Suprapubic skin (tissue), 4 donors: ENCODE measurements at places on chromosomes 4 and X.
A peak's percentile ranks its signal among the peaks of the same experiment; 100 is the strongest.

- no peak for DNase-seq
These were observed 858.8 kb upstream of the FRG1 start for GRCh38 chr4:189081826-189082225.

- no peak for DNase-seq
These were observed 6.6 kb upstream of the DDX3X start for GRCh38 chrX:41327341-41327740.

DNA sequence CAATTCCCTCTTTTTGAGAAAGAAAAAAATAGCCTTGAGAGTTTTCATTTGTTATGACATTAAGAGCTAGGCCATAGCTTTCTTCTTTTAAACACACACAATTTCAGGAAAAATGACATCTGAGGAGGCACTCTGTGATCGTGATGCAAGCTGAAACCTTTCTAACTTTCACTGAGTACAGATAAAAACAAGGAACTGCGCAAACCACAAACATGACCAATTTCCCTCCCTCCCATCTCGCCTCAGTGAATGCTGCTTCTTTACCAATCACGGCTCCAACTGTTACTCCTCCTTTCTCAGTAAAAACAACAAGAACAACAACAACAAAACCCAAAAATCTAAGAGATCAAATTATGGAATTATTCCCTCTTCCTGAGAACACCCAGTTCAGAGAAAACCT is 626.8 kb downstream of the TLL1 start:
- DNase-seq = no peak

- DNase-seq = no peak
These were observed 51.9 kb downstream of the NAA11 start for GRCh38 chr4:79273915-79274314.

DNA sequence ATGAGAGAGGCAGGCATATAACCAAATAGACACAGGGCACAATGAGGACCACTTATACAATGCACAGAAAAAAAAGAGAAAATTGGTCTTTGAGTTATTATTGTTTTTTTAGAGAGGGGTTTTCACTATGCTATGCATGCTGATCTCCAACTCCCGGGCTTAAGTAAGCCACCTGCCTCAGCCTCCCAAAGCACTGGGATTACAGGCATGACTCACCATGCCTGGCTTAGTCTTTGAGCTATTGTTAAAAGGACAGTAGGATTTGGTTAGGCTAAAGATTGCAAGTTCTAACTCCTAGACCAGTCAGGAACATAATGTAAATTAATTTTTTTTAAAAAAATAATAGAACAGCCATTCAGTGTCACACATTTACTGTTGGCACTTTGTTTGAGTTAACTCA is 340.1 kb downstream of the GPAT3 start:
- DNase-seq = no peak

GRCh38 chr4:143358923-143359643 is 22.4 kb downstream of the GAB1 start:
- DNase-seq = no peak

- no peak for DNase-seq
These were observed 9.8 kb upstream of the FAM3A start for GRCh38 chrX:154525606-154526490.

DNA sequence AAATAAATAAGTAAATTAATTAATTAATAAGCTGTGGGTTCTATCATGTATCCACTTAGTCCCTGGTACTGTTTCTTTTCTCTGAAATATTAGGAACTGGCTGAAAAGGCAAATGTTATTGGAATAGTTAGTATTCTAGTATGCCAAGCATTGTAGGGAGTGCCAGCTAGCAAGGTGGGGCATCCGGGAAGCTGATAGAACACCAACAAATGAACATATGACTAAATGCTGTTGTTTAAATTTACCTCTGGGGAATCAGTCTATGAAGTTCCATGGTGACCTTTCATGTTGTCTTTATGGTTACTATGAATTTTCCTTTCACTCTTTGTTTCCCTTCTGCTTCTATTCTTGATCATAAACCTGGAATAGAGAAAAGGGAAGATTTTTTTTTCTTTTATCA is 32.7 kb downstream of the NUDT6 start:
- DNase-seq = no peak

DNA sequence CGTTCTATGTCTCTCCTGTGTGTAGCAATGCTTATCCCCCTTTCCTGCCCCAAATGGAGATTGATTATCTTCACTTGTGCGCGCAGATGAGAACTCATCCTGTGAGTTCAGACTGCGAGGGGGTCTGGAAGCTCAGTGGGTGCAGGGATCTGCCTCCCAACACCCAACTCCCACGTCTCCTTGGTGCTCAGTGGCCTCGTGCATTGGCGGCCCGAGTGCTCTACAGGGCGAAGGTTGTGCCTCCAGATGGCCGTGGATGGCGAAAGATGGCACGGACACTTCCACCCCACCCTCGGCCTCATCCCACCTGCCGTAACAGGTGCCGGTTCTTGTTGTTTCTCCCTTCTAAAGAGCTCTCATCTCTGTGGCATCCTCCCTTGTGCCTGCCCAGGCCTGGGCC is 45.1 kb upstream of the SORCS2 start:
- no peak for DNase-seq

- DNase-seq = no peak
These were observed 52.7 kb downstream of the TMEM131L start for GRCh38 chr4:153518637-153519389.

- DNase-seq = no peak
These were observed 81.5 kb downstream of the NHS start for GRCh38 chrX:17456526-17456925.

GRCh38 chr4:112378858-112379257 is 81.7 kb downstream of the ALPK1 start:
- DNase-seq = no peak

GRCh38 chr4:153365003-153365402 is 20.5 kb downstream of the MND1 start:
- no peak for DNase-seq

- no peak for DNase-seq
These were observed 675.2 kb upstream of the INTU start for GRCh38 chr4:126957556-126957955.

- DNase-seq = no peak
These were observed 40.1 kb downstream of the TET2 start for GRCh38 chr4:105186701-105187161.

GRCh38 chr4:54230484-54231418 is 1.7 kb downstream of the PDGFRA start:
- DNase-seq = peak; percentile 86

DNA sequence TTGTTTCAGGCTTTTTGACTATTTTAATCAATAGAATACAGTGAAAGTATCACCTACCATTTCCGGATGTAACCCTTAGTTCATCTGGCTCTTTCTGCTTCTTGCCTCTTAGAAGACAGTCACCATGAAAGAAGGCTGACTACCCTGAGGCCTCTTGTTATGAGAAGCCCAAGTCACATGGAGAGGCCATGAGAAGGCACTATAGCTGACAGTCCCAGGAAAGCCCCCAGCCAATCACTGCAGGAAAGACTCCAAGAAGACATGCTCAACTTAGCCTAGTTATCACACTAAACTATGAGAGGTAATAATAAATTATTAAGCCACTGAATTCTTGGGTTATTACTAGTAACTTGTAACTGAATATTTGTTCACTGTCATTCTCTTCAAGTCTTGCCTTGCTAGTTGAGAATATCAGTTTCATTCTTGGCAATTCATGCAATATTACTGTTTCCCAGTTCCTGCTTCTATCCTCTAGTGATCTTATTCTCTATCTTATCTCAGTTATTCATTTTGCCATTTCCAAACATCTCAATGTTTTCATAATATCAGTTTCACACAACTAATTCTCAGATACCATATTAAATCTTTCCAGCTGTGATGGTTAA is 57.1 kb upstream of the GUCY1A1 start:
- DNase-seq = no peak

GRCh38 chr4:3226467-3226866 is 22.5 kb upstream of the MSANTD1 start:
- DNase-seq = no peak

GRCh38 chr4:6720202-6720699 is 4.3 kb downstream of the BLOC1S4 start:
- peak; percentile 93 for DNase-seq

DNA sequence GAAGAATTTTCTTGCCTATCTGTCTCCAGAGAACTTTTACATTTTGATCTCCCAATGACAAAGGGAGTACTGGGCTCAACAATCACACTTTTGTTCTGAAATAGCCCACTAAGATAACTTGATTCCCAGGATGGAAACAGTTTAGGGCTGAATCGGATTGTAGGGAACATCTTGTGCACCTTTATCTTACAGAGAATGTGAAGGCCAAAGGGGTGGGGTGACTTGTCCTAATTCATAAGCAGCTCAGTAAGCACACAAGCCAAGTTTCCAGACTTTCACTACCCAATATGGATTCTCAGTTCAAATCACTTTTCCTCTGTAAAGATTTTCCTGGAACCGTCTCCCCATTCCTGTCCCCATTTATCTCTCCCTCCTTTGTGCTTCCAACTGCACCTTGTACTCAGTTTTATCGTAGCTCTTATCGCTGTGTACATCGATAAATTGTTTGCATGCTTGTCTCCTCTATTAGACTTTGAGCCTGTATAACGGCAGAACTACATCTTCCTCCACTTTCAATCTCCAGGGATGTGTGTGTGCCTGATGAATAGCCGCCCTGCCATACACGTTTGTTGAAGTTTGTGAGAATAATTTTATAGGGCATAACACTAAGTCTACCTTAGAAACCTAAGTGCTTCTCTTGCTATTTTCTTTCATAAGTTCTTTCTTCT is 77.4 kb downstream of the MBNL3 start:
- no peak for DNase-seq

GRCh38 chr4:28179126-28179525 is 1318.5 kb downstream of the STIM2 start:
- no peak for DNase-seq

GRCh38 chr4:152064753-152065152 is 303.9 kb upstream of the GATB start:
- DNase-seq = no peak

GRCh38 chrX:131779306-131779705 is 235.4 kb downstream of the OR13H1 start:
- DNase-seq = no peak

GRCh38 chr4:86330961-86331742 is 28.7 kb downstream of the MAPK10 start:
- no peak for DNase-seq

DNA sequence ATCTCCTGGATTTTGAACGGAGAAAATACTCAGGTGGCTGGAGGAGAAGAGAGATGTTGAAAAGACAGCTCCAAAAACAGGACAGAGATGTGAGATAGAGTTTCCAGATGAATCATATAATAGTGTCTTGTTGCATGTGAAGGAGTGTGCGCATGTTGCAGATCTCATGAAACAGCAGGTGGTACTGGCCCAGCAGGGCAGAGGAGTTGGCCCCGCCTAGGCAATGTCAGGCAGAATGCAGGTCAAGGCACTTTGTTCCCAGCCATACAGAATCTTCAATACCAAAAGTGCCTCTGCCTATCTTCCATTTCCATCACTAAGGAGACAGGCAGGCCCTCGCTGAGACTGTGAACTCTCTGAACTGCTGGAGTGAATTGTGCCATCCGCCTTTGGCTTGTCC is 63.9 kb upstream of the FAT1 start:
- no peak for DNase-seq

DNA sequence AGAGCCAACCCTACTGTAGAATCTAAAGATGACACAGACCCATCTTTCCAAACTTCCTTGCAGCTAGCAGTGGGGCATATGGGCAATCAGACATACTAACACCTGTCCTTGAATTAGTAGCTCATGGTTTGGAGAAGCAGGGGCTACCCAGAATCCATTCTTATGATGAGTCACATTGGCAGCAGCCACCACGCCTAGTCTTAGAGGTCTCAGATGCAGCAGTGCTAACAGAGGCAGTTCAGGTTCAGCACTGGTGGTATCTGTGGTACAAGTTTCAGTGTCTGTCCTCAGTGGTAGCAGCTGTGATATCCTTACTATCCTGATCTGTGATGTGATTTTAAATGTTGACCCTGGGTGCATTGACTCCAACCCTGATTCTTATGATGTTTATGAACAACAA is 68.1 kb downstream of the FRMPD4 start:
- DNase-seq = no peak

DNA sequence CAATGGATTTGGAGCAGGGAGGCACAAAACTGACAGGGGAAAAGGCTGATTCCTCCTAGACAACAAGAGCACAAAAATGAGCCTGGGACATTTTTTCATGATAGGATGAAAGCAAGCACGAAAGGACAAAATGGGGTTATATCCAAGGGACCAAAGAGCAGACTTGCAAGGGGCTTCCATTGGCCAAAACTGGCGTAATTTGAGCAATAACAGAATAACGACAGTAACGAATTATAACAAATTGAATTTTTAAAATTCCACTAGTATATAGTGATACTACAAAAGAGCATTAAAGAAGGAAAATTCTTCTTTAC is 10.3 kb downstream of the SPP1 start:
- DNase-seq = no peak

GRCh38 chr4:108902769-108903168 is 139.9 kb upstream of the ETNPPL start:
- DNase-seq = no peak

GRCh38 chrX:44954562-44954961 is 81.6 kb downstream of the KDM6A start:
- DNase-seq = no peak

DNA sequence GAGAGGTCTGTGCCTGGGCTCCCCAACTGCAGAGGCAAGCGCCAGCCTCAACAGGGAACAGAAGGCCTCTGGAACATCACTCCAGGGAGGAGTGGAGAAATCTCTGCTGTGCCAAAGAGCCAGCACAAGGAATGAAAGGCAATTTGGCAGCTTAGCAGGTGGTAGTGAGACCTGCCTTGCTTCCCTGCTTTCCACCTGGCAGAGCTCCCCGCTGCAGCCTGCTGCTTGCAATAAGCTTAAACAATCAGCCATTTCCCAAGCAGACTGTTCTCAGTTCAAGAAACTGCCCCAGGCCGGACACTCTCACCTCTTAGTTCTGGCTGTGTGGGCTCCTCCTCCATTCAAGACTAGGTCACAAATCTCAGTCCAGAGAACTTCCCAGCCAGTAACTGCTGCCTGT is 370.6 kb downstream of the MAGEB5 start:
- no peak for DNase-seq

DNA sequence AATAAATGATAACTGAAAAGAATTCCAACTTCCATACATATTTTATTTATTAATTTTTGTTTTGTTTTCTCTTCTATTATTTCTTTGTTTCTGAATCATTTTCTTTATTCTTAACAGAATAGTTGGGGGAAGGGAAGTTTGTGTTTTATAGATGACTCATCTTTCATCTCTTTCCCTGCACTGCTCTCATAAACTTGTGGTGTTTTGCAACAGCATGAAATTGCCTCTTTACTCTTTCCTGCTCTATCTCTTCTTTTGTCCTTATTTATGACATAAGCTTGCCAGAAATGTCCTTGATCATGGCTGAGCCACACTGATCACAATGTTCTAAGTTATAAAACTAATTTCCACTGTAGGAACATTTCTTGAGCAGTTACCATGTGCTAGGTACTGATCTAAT is 22.3 kb downstream of the QRFPR start:
- DNase-seq = no peak
